Stimulated activated CD4-positive, alpha-beta T cell treated with anti-CD3 and anti-CD28 coated beads, Interleukin-12 subunit alpha, Interleukin-12 subunit beta, amount 100 ng/mL, for 24 hours (primary cell): ENCODE measurements at places on chromosomes 12 and 14.

- DNase-seq: no peak
Measured at GRCh38 chr12:114166362-114166761, 200.2 kb upstream of the RBM19 start.

DNA sequence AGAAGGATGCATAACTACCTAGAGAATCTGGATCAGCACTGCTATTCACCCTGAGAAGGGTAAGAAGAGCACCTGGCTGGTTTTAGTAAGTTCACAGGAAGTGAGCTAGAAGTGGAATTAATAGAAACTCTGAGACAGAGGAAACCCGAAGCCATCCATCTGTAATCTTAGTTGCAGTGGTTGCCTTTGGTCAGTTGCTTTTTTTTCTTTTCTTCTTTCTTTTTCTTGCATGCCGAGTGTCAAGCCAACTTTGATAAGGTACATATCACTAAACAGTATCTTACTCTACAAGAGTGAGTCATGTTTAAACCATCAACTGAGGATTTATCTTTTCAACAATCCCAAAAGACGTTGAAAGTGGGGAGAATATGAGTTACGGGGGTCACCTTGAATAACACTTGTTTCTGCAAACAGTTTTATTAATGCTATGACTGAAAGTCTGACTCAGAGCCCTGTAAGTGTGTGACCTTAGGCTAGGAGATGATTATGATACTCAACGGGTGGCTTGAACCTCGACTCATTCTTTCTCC, 26.7 kb downstream of the C12orf75 start:
- DNase-seq: no peak

- DNase-seq: no peak
Measured at GRCh38 chr12:24127919-24128721, 178.7 kb upstream of the SOX5 start.

DNA sequence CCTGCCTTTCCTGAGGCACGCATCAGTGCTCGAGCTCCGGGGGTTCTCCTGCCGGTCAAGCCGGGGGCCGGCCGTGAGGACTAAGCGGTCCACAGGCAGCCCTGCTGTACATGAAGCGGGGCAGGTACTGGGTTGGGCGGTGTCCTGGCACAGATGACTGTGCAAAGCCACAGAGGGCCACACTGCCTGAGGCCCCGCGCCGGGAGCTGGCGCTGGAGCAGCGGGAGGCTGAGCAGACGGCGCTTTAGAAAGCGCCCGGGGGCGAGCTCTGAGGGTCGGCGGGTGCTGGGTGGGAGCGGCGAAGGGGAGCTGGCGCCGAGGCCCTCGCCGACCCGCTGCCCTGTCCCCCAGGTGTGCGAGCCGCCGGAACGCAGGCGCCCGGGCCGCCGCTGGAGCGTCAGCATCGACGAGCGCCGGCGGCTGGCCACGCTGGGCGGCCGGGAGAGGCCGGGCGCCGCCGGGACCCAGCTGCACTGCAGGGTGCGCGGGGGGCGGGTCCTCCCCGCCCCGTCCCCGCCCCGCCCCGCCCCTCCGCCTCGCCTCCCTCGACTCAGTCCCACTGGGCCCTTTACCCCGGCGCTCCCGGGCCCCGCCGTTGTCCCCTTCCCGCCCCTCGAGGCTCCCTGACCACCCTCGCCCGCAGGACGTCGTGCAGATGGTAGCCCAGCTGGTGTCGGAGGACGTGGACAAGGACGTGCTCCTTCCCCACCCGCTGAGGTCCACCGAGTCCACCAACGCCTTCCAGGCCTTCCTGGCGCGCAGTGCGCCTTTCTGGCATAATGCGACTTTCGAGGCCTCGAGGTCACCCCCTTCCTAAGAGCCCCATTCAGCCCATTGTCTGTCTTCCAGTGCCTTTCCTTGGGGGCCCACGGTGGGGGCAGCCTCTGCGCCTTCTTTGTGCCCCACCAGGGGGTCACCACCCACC, 8.3 kb upstream of the MTA1 start:
- DNase-seq: no peak

GRCh38 chr14:67602995-67603545, 3.0 kb upstream of the PIGH start:
- DNase-seq: no peak

DNA sequence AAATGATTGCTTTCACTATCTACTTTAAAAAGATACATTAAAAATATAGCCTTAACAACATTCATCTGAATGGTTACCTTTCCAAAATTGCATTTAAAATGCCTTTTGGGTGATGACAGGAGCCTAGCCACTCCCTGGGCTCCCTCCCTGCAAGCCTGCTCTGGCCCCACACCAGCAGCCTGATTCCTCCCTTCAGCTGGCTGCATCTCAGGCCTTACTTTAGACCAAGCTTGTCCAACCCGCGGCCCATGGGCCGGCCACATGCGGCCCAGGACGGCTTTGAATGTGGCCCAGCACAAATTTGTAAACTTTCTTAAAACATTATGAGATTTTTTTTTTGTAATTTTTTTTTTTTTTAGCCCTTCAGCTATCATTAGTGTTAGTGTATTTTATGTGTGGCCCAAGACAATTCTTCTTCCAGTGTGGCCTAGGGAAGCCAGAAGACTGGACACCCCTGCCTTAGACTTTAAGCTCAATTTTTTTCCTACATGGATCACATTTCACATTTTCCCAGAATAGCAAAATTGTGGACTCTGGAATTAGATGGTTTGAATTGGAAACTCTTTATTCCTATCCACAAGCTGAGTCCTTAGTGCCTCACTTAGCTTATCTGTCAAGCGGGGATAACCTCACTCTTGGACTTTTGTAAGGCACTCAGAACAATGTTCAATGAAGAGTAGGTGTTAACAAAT, 124.4 kb downstream of the MYRFL start:
- no peak for DNase-seq

GRCh38 chr14:80212023-80212397, 706 bp upstream of the DIO2 start:
- no peak for DNase-seq

DNA sequence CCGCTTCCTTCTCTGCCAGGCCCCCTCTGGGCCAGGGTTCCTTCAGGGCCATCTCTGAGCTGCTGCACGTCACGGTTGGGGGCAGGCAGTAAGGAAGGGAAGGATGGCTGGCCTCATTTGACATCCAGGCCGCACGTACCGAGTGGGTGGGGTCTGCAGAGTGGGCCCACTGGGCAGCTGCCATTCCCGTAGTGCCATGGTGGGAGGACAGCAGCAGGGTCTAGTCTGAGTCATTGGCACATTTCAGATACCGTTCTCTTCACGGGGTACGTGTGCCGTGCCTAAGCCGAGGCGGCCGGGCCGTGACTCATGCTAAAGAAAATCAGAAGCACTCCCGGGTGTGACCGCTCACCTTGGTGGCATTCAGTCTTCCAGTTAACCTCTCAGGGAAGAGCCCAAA, 43.9 kb downstream of the IL31 start:
- no peak for DNase-seq

DNA sequence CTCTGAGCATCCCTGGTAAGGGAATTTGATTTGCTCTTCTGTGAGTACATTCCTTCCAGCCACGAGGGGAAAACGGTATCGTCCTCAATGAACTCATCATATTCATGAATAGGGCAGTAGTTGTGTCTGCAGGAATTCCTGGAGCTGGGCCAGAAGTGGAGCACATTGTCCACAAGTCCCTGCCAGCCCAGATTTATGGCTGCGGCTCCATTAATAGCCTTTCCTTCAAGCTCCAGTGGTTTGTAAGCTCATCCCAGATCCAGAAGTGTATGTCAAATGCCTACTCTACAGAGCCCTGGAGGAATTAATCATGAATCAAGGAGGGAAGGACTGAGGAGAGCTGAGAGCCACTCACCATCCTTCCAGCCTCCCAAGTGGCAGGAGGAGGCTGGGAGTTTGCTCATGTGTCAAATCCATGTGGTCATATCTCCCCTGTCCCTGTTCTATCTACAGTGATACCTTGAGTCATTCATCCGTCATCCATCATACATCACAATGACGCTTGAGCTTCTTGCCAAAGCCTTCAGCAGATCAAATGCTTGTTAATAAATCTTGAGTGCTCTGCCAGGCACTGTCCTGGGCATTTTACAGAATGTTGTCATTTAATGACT, 65.5 kb downstream of the SVOP start:
- DNase-seq: no peak

DNA sequence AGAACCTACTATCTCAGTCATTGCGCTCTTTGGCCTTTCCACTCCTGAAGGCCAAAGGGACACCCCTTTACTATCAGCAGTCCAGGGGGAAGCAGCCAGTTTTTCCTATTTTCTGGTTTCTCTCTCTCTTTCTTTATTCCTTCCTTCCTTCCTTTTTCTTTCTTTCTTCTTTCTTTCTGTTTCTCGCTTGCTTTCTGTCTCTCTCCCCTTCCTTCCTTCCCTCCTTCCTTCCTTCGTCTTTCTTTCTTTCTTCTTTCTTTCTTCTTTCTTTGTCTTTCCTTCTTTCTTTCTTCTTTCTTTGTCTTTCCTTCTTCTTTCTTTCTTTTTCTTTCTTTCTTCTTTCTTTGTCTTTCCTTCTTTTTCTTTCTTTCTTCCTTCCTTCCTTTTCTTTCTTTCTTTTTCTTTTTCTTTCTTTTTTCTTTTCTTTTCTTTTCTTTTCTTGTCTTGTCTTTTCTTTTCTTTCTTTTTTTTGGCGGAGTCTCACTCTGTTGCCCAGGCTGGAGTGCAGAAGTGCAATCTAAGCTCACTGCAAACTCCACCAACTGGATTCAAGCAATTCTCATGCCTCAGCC, 64.9 kb upstream of the OTX2 start:
- no peak for DNase-seq

DNA sequence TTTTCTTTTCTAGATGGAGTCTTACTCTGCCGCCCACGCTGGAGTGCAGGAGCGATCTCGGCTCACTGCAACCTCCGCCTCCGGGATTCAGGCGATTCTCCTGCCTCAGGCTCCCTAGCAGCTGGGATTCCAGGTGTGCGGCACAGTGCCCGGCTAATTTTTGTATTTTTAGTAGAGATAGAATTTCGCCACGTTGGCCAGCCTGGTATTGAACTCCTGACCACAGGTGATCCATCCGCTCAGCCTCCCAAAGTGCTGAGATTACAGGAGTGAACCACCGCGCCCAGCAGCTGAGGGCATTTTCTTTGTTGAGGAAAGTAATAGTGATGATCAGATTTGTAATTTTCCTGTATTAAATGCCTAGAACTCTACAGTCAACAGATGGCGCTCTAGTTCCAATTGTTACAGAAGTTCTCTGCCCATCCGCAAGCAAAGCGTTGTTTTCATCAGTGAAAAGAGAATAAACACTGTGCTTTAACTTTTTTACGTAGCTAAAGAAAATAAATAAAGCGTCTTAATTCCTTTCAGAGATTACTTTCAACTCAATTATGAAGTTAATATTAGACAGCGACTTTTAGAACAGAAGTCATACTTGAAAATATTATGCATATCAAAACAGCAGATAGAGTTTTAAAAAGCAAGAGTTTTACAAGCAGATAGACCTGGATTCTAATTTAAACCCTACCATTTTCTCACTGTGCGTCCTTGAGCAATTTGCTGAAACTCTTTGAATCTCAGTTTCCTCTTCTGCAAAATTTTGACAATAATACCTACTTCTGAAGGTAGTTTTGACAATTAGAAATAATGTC, 335.1 kb downstream of the DUSP6 start:
- DNase-seq: no peak

- DNase-seq: no peak
Measured at GRCh38 chr12:76250256-76250655, 98.0 kb downstream of the BBS10 start.
